ENCODE measurements at places on chromosomes 3 and 15. TPM values are rescaled to one million over a fixed set of nuclear protein-coding genes. Genes with fewer than 3 reads are reported as not detected.

SLC6A1 gene
- 0.65 TPM for polyA plus RNA-seq

CPNE9 gene
- polyA plus RNA-seq: not detected

P2RY12 gene
- 0.34 TPM for polyA plus RNA-seq

COMMD2 gene
- polyA plus RNA-seq: 17.3 TPM

EIF4A2 gene
- 330 TPM for polyA plus RNA-seq

FSIP1 gene
- polyA plus RNA-seq: 0.28 TPM

CHRM5 gene
- polyA plus RNA-seq: not detected

RBMS3 gene
- polyA plus RNA-seq: 4.8 TPM

TUSC7 gene
- polyA plus RNA-seq: not detected

RARRES1 gene
- 3.6 TPM for polyA plus RNA-seq

SERPINI1 gene
- polyA plus RNA-seq: 7.9 TPM

BRK1 gene
- 159 TPM for polyA plus RNA-seq

CHRFAM7A gene
- 1.6 TPM for polyA plus RNA-seq

UBA7 gene
- 8.5 TPM for polyA plus RNA-seq

CTXN2 gene
- polyA plus RNA-seq: not detected

ESYT3 gene
- 1.0 TPM for polyA plus RNA-seq

TMEM212 gene
- not detected for polyA plus RNA-seq

IRAK2 gene
- polyA plus RNA-seq: 0.46 TPM

LAMB2 gene
- 836 TPM for polyA plus RNA-seq

BDH1 gene
- polyA plus RNA-seq: 91.9 TPM

ILDR1 gene
- polyA plus RNA-seq: not detected

HIGD2B gene
- polyA plus RNA-seq: not detected

PLA2G4D gene
- not detected for polyA plus RNA-seq

SNURF gene
- polyA plus RNA-seq: 10.0 TPM

GOLGA6A gene
- polyA plus RNA-seq: not detected

P2RY13 gene
- 0.30 TPM for polyA plus RNA-seq

SLC15A2 gene
- 1.0 TPM for polyA plus RNA-seq
